ENCODE measurements at places on chromosomes 2 and 18.
A peak's percentile ranks its signal among the peaks of the same experiment; 100 is the strongest.

- no peak for DNase-seq
These were observed 8.9 kb downstream of the PAPOLG start for GRCh38 chr2:60764736-60765534.

GRCh38 chr18:79413025-79413424 lies 17.3 kb downstream of the NFATC1 start:
- no peak for DNase-seq

DNA sequence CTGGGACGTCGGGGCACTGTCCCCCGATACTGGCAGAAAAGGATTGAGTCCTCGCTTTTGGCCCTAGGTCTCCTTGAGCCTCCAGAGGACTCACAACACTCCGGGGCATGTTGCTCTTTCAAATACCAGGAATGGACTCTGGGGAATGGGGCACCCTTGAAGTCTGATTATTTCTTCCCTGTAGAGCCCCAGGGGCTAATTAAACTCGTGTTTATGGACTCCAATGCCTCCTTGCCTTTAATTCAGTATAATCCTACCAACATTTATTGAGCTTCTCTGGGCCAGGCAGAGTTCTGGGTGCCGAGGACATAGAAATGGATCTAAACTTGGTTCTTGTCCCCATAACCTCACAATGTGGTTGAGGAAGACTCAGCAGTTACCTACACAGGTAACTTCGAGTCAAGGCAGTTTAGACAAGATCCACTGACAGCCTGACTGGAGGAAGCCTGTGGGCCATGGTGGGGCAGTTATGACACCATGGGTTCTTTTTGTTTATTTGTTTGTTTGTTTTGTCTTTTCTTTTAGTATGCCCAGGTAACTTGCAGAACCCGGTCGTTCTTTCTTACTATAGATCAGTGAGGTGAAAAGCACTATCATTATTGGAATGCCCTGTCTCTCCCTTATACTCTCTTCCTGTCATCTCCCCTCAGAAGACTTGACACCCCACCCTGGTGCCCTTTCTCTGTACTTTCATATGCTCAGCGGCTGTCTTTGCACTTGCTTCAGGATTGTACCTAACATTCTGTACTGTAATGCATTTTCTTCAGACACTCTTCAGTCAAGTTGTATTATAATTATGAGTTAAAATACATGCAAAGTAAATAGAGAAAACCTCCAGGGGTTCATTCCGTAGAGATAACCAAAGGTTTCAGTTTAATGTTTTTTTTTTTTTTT lies 3.2 kb downstream of the CFLAR start:
- peak; percentile 8 for DNase-seq

DNA sequence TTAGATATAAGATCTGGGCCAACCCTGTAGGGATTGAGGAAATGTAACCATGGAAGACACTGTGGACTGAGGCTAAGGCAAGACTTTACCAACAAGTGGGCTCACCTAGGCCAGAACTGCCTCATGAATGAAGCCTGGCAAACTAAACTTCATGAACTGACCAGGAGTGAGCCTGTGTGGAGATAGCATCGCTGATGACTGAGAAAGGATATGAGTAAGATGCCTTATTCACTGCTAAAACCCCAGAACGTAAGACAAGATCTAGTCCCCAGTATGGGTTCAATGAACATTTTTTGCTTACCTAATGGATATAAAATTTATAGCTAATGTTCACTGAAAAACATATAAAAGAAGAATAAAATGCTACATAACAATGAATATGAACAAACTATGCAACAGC lies 399.8 kb downstream of the SATB2 start:
- DNase-seq = no peak

DNA sequence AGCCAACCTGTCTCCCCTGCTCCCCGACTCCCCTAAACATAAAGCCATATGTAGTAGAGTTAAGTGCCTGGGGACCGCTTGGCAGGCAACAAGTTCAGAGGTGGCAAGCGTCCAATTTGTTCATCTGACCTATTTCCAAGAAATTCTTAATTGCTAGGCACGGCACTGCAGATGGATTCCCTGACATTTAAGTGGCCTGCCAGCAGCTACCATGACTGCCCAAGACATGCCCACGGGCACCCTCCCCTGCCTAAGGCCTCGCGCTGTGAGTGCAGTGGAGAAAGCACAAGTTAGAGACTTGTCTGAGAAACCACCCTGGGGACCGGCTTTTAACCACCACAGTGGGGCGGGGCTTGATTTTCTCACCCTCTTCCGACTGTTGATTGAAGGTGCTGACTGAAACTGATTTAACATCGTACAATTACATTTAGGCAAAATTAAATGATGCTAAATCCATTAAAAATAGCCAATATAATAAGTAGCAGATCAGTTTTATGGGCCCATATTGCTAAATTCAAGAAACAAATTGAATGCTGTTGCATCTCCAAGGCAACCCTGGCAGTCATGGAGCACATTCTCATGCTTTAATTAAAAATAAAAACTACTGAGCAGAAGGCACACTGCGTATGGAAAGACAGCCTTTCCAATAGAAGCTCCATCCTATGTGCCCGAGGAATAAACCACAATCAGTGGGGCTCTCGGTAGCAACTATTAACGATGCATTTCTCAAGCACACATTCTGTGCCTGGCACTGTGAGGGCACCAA lies 163.6 kb upstream of the ACAA2 start:
- no peak for DNase-seq

DNA sequence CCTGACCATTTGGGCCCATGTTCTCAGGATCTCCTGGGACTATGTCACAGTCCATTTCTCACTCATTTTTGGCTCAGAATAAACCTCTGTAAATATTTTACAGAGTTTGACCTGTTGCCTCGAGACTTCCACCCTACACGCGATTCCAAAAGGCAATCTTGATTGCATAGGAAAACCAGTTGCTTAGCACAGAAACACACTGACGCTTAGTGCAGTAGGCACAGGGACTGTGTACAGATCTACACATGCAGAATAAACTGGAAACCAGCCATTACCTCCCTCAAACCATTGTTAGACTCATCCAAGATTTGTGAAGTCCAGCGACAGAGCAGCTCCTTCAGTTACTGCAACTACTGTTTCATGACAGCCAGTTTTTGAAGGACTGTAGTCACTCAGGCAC lies 73.0 kb downstream of the NCKAP5 start:
- DNase-seq = no peak

GRCh38 chr2:128585706-128586105 lies 267.0 kb upstream of the HS6ST1 start:
- peak; percentile 80 for DNase-seq

DNA sequence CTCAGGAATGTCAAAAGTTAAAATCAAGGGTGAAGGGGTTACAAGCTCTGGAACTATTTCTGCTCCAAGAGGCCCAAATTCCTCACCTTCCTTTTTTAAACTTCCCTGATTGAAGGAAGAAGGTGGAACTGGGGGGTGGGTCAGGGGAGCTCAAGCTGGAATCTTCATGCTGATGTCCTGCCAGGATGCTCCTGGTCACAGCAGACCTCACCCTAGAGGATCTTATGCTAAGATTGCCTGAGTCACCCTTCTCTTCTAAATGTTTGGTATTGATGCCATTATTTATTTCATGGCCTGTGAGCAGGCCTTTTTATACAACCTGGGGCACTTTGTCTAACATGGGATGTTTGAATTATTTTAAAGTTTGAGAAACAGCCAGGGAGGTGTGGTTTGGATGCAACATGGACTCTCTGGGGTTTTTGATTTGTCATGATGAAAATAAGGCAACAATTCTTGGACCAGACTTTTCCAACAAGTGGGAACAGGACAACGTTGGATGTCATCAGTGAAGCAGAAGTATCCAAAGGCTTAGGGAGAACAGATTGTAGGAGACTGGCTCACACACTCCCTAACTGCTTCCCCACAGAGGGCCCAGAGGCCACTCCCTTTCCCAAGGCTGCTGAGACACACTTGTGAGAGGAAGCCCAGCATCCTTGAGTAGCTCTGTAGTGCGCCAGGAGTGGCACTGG lies 420.2 kb upstream of the MEX3C start:
- no peak for DNase-seq

DNA sequence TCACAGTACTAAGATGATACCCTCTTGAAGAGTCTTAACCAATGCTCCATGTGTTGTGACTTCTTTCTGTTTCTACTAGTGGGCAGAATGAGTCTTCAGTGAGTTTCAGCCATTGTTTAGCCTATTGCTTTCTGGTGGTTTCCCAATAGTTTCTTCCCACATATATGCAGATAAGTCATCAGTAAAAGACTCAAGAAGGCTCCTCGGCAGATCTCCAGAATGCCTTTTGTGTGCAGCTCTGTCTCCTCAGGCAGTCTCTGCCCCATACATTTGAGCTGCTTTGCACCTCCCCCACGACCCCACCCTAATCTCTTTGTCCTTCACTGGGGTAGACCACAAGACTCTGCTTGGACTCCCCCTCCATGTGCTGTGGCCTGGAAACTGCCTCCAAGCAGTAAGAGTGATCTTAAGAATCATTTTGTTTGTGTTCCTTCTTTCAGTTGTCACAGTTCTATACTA lies 71.6 kb upstream of the CHRNA1 start:
- DNase-seq = peak; percentile 86

DNA sequence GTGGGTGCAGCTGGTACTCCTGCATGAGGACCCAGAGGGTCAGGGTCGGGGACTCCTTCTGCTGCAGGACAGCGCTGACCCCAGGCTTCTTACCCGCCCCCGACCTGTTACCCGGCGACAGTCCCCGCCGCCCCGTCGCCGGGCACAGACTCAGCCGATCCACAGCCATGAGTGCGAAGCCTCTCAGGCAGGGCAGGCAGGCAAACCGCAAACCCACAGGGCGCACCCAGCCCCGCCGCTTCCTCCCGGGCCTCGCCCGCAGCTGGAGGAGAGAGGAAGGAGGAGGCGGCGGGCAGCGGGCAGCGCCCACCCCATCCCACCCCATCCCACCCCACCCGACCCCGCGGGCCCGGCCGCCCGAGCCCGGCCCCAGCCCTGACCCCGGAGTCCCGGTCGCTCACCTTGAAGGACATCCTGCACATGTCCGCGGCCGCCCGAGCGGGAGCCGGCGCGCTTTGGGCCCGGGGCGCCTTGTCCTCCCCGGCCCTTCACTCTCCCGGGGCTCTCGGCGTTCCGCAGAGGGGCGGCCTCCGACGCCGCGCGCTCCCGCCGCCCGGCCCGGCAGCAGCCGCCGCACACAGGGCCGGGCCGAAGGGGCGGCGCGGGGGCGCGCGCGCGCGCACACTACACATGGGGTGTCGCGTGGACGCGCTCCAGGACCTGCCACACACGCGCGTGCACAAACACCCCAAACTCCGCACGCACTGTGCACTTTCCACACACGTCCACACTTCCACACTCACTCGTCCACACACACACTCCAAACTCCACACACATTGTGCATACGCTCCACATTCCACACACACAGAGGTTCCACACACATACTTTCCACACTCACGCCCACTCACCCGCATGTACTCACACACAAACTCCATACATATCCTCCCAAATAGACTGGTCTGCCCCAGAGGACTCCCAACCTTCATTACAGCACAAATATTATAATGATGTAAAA lies at the start of gene ANKRD29:
ANKRD29 (minus strand) TSS at position 603 of the 955 bp plus-strand sequence; CDS start at position 422, 181 bp downstream.
- DNase-seq = no peak

DNA sequence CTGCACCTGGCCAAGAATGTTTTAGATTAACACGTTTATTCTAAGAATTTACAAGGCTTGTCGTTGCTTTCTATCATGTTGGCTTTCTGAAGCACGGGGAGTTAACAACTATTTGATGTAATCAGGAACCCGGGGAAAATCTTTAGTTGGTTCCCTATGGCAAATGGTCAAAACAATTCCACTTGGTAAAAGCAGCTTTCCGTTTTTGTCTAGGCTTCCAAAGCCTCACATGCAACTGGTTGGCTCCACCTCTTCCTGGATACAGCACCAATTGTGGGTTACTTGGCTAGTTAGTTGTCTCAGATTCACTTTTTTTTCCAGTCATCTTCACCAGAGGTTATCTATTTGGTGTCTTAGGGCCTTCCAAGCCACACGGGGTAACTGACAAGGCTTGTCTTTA lies 2.8 kb downstream of the COLEC12 start:
- DNase-seq = no peak

DNA sequence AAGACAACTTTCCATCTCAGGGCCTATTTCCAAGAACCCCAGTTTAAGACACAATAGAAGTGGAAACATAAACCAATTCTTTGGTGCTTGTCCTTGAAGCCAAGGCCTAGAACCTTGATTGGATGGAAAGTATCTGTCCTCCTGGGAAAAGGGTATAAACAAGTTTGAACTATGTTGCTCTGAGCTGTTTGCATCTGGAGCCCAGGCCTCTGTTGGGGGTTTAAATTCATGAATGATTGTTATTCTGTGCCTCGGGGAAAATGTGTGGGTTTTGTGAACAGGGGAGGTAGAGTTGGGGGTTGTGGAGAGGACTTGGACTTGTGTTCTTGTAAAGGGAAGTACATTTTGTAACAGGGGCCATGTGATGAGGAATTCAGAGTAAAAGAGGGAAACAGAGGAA lies 406.1 kb downstream of the SLC4A3 start:
- DNase-seq = no peak

DNA sequence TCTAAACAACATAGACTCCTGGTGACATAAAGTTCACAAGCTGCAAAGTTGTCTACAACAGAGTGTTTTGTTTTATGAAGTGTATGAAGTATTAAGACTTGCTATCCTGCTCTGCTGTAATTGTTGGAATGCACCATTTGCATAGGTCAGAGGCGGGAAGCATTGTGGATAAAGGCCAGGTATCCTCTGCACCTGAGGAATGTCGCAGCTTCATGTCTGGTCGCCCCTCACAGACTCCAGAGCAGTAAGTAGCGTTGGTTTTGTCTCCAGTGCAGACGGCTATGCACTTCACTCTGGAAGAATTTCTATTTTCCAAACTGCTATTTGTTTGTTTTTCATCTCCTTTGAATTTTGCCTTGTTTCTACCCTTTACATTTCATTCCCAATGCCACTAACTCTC lies 63.1 kb downstream of the UNC80 start:
- no peak for DNase-seq

DNA sequence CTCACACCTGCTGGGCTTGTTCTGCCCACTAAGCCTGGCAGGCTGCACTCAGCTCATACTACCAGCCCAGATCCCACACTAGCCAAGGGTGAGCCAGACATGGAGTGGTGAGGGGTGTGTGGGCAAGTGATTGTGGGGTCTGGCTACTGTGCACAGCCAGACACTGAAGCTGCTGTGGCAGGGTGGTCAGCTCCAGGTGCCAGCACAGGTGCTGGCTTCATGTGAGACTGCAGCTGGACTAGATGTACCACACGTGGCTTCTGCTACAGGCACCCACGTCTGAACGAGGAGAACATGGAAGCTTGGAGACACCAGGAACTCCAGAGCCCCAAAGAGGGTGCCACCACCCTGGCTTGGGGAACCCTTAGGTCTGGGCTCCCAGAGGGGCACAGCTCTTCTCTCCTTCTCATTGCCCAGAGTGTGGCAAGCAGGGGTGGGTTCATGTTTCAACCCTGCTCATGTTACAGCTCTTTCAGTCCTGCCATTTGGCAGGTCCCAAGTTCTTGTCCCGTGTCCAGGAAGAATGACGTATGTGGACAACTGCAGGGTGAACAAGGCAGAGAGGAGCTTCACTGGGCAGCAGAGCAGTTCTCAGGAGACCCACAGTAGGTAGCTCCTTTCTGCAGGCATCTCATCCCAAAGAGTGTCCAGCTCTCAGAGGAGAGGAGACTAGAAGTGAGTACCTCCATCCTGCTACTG lies 1624.2 kb upstream of the TMEFF2 start:
- DNase-seq = no peak
